Chondrocyte (in vitro differentiated cells): ENCODE measurements at places on chromosomes 6 and 20.

- DNase-seq, result no peak
Observed at GRCh38 chr6:106702046-106702445, 72.7 kb downstream of the QRSL1 start.

GRCh38 chr6:157438611-157439111 is 57.7 kb downstream of the ZDHHC14 start:
- DNase-seq, result no peak

- DNase-seq, result no peak
Observed at GRCh38 chr20:8361006-8361652, 229.1 kb downstream of the PLCB1 start.

DNA sequence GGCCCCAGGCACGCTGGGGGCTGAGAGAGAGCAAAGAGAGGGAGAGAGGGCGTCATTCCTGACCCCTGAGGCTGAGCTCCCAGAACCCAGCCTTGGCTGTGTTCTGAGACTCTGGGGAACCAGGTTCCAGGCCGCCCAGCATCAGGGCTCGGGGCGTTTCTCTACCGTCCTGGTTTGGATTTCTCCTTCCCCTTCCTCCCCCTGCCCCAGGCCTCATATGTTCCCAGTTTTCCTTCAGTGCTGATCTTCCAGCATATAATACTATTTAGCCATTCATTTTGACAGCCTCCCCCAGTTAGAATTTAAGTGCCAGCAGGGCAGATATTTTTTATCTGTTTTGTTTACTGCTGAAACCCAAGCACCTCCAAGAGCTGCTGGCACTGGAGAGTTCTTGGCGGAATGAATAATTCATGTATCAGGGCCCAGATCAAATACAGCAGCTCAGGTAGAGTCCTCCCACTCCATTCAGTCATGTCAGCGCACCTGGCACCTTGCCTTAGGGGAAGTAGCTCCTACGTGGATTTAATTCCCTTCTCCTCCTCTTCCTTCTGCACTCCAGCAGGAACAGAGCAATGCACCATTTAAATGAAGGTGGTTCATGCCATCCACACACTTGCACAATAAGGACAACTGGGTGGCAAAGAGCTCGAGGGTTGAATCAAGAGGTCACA is 23.4 kb upstream of the FRMD1 start:
- DNase-seq, result peak; percentile 29
